ENCODE measurements at places on chromosomes 1 and 21.

GRCh38 chr1:50060279-50060678, 36.5 kb upstream of the AGBL4 start:
- no peak for DNase-seq

DNA sequence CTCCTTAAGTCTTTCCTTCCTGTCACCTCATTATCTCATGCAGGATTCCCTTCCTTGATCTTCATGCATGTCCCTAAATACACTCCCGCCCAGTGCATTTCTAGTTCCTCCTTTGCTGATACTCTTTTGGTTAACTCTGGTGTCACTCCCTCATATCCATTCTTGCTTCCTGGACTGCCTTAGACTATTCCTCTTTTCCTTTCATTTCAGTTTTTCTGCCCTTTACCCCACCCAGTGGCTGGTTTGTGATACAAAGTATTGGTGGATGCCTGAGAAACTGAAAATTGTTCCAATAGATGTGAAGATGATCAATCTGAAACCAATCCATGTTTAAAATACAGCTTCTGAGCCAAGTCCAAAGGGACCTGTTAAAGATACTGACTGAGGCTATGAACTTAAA, 553.8 kb upstream of the CAMK1G start:
- DNase-seq: no peak

DNA sequence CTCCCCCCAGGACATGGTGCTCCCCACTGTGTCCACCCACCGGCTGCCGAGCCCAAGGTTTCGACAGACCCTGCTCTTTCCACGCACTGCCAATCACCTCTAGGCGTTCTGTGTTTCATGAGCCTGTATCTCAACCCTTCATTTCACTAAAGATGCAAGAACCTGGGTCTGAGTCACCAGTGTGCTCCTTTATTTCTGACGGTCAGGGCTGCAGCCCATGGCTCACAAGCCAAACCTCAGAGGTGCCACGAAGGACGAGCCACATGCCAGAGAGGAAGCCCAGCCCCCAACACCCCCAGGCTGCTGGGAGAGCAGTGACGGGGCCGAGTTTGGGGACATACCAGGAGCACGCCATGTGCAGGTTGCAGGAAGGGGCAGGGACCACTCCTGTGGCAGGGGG, 79.2 kb upstream of the ARHGEF16 start:
- DNase-seq: no peak

- no peak for DNase-seq
Measured at GRCh38 chr1:235887676-235888075, 21.0 kb upstream of the LYST start.

DNA sequence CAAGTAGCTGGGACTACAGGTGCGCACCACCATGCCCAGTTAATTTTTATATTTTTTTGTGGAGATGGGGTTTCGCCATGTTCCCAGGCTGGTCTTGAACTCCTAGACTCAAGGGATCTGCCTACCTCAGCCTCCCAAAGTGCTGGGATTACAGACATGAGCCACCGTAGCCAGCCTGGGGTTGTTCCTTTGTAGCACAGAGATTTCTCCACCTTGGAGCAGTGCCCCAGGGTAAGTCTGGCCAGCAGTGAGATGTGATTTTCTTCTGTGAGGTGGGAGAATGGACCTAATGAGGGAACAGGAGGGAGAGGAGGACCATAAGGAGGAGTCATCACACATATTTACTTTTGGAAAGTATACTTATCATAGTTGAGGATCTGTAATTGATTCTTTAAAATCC, 61.1 kb upstream of the GADD45A start:
- DNase-seq: no peak

DNA sequence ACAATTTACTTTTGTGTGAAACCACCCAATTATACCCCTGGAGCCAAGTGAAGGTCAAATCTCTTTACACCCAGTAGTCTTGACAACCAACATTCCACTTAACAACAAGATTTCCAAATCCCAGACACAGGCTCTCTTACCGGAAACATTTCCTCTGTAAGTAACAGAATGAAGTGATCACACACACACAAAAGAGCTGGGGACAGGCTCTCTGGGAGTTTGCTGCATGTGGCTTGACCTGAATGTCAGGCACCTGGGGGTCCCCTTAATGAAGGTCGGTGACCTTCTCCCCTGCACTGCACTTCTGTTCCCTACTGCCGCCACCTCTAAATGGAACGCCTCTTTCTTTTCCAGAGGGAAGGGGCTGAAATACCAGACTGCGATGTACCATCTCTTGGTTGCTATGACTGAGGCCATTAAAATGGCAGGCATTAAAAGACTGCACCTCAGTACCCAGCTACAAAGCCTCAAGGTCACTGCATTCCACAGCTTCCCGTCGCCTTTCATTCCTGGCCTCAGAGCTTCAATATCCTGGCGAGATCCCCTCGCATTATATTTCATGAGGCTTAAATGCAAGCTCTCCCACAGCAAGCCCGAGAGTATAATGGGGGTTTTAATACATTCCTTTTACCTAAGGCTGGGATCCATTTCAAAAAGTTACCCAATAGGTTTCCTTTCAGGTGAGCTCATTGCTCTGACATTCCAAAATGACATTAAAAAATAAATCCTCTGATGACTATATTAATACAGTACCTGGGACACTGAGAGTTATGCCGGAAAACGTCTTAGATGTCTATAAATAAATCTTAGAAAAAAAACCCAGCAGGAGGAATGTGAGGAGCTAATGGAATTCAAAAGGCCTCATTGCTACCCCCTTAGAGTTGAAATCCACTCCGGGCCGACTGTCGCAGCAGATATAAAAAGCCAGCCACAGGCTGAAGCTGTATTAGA, 90.9 kb upstream of the DIRAS3 start:
- no peak for DNase-seq

GRCh38 chr1:236602171-236602570, 2.1 kb downstream of the HEATR1 start:
- no peak for DNase-seq

- DNase-seq: no peak
Measured at GRCh38 chr21:45886610-45887026, 95.0 kb upstream of the COL6A1 start.

GRCh38 chr1:101247404-101248287, 10.8 kb downstream of the S1PR1 start:
- DNase-seq: no peak

GRCh38 chr1:33687000-33687399, 176.9 kb upstream of the HMGB4 start:
- DNase-seq: no peak

- DNase-seq: no peak
Measured at GRCh38 chr1:77430966-77431690, 149.3 kb downstream of the AK5 start.

- no peak for DNase-seq
Measured at GRCh38 chr1:47759936-47760629, 237.1 kb downstream of the TRABD2B start.

GRCh38 chr21:38181096-38181495, 75.7 kb upstream of the KCNJ15 start:
- DNase-seq: no peak

DNA sequence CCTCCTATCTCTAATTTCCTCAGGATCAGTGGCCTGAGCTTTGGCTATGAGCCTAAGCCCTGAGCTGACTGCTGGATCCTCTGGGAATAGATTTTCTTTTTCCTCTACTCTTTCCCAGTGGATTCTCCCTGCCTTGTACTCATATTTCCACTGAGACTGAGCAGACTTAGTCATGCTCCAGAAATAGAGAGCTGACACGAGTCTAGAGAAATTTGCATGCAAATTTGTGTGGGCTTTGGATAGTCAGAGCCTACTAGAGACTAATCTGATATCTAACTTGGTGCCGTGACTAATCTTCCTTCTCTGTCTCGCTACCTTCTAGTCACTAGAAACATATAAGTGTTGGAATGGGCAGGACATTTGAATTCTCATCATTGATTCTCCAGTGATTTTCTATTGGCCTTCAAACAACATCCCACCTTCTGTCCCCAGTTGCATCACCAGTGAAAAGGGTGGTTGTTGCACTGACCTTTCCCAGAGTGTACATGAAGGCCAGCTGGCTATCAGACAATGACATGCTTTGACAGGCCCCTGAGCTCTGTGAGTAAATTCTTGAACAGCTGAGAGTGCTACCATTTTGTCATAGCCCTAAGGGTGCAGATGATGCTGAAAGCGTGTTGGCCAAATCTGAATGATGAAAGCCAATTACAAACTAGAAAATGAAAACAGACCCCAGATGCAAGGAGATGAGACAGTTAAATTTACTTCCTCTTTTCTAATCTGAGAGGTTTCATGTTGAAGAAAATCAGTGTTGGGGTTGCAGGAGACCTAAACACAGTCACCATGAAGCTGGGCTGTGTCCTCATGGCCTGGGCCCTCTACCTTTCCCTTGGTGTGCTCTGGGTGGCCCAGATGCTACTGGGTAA, at the start of gene FCRLA:
Gene FCRLA (plus strand): TSS at position 748 of the 866 bp plus-strand sequence. CDS start 36 bp downstream, at position 784.
- DNase-seq: no peak

DNA sequence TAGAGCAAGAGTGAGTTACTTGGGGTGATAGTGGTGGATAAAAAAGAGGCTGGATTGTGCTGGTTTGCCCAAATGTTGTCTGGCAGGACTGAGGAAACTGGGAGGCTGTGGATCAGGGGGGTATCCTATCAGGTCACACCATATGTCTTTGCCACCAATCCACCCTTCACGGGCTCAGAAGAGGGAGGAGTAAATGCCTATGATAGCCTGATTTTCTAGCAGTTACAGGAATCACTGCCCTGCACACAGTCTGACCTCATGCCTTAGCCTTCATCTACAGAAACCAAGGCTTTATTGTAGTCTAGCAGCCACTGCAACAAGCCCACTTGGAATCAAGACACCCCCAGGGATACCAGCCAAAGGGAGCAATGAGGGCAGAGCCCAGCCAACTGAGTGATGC, 51.8 kb downstream of the ATP1A1 start:
- no peak for DNase-seq

DNA sequence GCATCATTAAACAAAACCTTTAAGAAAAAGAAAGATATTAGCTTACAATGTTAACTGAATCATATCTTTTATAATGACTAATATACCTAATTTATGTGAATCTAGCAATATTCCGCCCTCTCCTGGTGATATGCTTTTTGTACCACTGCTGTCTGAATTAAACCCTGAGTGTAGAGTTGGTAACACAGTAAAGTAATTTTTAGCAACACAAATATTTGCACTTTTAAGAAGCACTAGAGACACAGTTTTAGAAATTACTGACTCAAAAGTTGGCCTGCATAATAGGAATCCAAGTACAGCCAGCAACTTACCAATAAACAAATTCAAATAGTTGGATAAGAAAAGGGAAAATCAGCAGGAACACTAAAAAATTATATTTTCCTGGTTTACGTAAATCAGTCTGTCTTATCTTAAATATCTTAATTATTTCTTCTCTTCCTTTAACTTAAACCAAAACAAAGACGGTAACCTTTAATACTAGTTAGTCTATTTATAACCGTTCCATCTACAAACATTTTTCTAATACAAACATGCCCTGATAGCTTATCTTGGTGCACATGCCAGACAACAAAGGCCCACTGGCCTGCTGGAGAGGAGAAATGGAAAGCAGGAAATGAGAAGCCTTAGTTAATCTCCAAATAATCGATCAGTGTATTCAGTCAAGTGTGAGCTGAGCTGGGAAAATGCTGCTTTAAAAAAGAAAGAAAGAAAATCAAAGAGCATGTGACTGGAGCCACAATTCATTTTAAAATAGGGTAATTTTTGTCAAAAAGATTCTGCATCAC, 246.0 kb downstream of the RERE start:
- no peak for DNase-seq

GRCh38 chr1:66273656-66274055, 260.3 kb upstream of the SGIP1 start:
- no peak for DNase-seq

DNA sequence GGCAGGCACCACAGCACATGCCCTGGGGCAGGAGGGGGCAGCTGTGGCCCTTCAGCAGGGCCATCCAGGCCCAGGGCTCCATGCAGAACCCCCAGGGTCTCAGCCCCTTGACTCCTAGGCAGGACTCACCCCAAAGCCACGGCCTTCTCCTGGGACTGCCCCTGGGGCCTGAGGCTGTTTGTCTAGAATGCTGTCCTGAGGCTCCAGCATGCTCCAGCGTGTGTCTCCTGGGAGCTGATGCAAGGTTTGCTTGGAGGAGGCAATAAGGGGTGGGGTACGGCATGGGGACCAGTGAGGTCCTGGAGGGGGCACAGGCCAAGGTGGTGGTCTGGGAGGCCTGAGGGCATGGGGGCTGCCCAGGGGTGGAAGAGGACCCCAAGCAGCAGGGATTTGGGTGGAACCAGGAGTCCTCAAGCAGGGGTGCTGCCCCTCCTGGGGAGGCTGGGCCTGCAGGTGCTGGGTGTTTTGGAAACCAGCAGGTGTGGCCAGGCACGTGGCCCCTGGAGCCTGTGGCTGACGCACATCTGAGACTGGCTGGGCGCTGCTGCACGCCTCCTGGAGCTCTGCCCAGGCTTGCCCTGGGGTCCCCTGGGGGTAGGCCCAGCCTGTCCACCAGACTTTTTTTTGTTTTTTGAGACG, 7.8 kb upstream of the CALML6 start:
- no peak for DNase-seq

GRCh38 chr1:44523593-44524591, 118.8 kb downstream of the RNF220 start:
- DNase-seq: no peak

DNA sequence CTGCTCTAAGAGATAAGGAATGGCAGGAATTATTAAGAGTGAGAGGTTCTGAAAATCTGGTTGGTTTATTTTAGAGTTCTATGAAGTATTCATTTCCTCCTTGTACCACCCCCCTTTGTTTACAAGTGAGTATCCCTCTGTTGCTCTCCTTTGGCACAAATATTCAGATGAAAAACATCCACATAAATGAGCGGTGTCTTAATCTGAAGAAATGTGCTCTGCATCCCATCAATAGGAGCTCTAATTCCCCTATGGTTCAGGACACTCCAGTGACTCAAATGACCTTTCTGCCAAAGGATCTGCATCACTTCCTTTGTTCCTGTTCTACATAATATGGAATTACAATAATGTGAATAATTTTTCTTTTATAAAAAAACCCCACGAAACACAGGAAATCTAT, 16.6 kb downstream of the DDAH1 start:
- no peak for DNase-seq

DNA sequence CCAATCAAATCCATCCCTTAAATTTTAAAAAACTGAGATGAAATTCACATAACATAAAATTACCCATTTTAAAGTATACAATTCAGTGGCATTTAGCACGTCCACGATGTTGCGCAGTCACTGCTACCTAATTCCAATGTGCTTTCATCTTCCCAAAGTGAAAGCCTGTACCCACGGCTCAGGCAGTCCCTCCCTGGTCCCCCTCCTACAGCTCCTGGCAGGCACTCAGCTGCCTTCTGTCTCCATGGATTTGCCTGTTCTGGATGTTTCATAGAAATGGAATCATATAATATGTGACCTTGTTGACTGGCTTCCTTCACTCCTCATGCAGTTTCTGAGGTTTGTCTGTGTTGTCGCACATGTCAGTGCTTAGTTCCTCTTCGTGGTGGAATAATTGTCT, 386.3 kb downstream of the CAMTA1 start:
- no peak for DNase-seq

GRCh38 chr21:46184625-46185555, 631 bp upstream of the SPATC1L start:
- DNase-seq: no peak

DNA sequence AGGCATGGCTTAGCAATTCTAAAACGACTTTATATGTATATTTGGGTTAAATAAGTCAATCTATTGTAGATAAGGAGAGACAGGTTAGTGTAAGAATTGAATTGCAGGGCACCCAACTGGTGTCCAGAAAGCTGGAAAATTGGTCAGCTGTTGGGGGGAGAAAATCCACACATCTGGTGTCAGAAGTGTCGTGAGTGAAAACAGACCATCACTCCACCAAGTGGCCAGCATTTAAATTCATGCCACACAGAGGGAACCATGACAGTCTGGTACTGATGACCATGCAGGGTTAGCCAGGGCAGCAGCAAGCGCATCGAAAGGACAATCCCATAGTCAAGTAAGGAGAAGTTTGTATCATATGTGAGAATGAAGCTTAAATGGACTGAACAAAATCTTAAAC, 11.7 kb downstream of the LAX1 start:
- DNase-seq: no peak

Data from activated T-helper 1 cell treated with anti-CD3 and anti-CD28 coated beads, Interleukin-2, amount 50 U/mL, for 16 hours (primary cell).